ENCODE measurements at places on chromosomes 2 and 18. TPM values are rescaled to one million over a fixed set of nuclear protein-coding genes. Genes with fewer than 3 reads are reported as not detected.

The AFG3L2 gene
- polyA plus RNA-seq, result 26.9 TPM

DNA sequence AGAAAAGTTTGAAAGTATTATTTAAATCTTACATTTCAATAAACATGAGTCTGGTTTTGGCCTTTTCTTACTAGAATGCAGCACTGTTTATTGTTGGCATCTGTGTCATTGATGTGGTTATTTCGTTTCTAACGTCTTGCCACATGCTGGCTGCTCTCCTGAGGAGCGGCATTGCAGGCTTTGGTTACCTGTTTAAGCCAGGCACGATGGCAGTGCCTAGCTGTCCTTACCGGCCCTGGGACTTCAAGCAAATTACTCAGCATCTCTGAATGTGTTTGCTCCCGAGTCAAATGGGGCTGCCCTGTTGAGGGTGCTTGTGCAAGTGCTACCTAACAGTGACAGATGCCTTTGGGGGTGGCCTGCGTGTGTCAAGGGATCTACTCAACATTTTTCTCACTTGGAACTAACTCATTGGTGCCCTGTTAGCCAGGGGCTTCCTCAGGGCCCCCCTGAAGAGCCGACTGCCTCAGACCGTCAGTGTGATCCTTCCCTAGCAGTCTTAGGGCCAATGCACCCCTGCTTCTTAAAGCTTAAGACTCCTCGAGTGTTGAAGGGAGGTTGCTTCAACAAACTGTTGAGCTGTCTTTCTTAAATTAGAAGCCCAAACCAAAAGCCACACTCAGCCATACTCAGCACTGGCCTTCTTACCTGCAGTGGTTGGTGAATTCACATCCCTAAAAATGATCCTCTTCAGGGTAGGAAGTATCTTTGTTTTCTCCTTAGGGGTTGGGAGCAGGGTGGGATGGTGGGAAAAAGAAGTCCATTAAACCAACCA is 151.5 kb downstream of the NCK2 start:
- no peak for DNase-seq

The RAB11FIP5 gene
- 36.0 TPM for polyA plus RNA-seq

The EGR4 gene
- polyA plus RNA-seq, result not detected

The BOLL gene
- not detected for polyA plus RNA-seq

- no peak for DNase-seq
These were observed 864 bp upstream of the MYL12A start for GRCh38 chr18:3246635-3247239.

All from IMR-90 (cell line).